ENCODE measurements at places on chromosomes 11 and 22.

GRCh38 chr11:15770798-15771414 is 585.4 kb downstream of the SOX6 start:
- peak; percentile 44 for DNase-seq

DNA sequence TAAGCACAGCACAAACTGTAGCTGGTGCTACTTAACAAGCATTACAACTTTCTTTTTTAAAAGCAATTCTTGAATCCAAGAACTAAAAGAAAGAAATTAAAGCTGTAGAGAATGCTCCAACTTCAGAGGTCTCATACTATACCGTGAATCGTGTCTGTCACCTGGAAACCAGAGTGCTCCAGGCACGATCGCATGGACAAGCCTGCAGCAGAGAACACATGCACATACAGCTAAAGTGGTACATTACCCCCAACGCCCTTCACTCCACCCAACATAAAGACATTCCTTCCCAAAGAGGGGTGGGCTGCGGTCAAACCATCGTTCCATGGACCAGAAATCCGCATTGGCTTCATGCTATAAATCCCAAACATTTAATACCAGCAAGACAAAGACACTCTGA is 31.5 kb downstream of the CHKA start:
- no peak for DNase-seq

DNA sequence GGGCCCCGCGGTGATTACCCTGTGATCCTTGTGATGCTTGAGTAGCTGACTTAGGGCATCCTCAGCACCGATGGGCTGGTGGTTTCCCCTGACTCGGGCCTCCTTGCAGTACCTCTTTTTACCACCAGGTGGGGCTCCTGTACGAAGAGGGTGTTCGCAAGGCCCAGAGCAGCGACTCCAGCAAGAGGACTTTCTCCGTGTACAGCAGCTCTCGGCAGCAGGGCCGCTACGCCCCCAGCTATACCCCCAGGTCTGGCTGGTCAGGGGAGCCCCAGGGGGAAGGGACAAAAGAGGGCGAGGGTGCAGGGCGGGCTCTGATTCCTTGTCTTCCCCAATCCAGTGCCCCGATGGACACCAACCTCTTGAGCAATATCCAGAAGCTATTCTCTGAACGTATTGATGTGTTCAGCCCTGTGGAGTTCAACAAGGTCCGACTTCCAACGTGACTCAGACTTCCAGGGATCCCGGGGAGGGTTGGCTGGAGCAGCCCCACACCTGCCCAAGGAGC is 1.3 kb upstream of the TM7SF2 start:
- peak; percentile 67 for DNase-seq

- DNase-seq, result no peak
Observed at GRCh38 chr11:68040957-68041591, 2.2 kb downstream of the TCIRG1 start.

DNA sequence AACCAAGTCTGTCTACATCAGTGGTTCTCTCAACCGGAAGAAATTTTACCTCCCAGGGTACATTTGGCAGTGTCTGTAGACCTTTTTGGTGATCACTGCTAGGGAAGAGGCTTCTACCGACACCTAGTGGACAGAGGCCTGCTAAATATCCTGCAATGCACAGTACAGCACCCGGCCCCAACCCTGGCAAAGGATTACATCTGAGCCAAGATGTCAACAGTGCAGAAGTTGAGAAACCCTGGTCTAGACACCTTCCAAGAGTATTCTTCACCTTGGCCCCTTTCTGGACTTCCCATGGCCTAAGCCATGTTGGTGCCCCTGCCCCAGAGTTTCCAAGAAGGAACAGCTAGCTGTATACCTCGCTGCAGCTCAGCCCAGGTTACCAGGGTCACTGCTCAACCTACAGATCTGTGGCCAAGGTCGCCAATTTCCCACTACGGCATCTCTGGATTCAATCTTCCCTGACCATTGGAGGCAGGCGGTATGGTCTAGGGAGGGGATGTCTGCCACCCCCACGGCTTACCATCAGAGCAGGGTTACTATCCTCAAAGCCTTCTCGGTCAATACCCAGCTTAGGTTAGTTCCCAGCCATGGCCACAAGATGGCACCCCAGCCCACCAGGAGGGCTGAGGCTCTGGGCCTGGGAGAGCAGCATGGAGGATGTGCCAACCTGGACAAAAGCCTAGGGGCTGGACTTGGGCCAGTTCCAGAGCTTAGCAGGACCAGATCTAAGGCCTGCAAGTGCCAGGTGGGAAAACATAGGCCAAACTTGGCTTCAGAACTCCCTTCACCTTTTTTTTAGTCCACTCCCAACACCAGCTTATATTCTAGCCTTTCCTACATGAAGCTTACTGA is 3.7 kb upstream of the KCNC1 start:
- DNase-seq, result peak; percentile 63

DNA sequence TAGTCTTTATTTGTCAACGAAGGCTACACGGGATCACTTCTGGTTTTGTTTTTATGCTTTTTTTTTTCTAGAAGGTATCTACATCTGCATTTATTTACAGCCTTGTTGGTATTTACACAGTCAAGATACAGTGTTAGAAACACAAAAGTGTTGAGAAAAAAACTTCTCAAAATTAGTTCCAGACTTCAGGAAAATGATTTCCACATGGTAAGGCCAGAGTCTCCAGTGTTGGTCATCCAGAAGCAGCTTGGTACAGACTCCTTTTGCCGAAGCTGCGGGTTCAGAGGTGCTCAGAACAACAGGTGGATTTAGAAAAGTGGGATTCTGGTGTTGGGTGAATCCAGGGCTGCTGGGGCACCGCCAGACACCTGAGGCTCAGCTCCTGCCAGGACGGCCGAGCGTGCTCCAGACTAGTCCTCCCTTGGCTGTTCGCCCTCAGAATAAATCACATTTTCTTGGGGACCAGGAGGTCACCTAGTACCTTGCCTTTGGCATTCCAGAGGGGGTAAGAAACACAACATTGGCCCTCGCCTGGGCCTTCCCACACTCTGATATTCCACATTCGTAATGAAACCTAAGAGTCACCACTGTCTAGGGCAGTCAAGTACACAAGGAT is 78.7 kb upstream of the NARS2 start:
- no peak for DNase-seq

DNA sequence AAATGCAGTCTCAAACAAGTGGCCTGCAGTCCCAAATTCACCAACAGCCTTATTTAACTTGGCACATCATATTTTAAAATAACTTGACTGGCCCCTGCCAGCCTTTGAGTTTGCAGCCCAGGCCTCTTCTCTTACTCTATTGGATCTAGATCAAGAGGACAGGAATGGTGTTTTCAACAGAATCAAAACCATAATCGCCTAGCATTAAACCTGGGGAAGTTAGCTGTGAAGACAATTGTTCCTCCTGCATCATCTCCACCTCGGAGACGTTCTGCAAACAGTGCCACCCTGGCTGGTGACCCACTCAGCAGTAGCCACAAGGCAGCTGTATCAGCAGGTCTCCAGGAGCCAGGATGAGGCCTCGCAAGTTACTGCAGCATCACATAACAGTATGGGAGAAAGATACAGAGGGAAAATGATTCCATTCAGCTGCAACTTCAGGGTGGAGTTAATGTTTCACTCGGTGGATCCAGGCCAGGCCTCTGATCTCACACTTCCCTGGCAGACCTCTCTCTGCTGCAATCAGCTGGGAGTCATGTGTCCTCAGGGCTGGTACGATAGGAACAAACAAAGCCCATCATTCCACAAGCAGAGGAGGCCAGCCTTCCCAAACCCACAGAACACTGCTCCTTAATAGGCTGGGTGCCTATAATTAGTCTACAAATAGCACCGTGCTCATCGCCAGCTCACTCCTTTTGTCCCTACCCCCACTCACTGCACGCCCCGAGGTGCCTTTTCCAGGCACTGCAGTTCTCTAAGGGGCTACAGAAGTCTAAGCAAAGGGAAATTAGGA is 18.6 kb upstream of the SCN2B start:
- DNase-seq, result peak; percentile 52

- DNase-seq, result peak; percentile 93
Observed at GRCh38 chr11:106988151-106989077, 29.9 kb downstream of the GUCY1A2 start.

- peak; percentile 100 for DNase-seq
Observed at GRCh38 chr11:14422052-14422813, 63.2 kb upstream of the RRAS2 start.

- DNase-seq, result no peak
Observed at GRCh38 chr11:82024760-82025159, 708.9 kb downstream of the FAM181B start.

DNA sequence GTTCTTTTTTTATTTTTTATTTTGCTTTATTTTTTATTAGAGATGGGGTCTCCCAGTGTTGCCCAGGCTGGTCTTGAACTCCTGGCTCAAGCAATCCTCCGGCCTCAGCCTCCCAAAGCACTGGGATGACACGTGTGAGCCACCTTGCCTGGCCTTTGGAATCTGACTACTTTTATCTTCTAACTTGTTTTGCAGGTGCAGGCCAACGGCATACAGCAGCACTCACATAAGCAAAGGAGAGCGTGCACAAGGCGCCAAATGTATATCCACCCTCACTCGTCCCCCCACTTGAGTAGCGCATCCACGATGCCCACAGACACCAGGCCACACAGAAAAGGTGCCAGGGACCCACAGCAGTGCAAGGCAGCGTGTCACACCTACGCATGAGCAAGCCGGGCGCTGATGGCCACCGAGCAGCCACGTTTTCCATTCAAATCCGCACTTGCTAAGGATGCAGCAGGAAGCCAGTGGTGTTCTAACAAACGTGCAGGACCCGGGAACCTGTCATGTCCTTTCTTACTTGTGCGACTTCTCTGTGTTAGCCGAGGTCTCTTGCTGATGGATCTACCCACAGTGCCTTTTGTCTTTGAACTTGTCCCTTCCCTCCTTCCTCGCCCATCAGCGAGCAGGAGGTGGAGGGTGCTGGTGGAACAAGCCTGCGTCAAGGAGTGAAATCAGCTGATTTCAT is 5.9 kb downstream of the ASCL2 start:
- DNase-seq, result no peak

- DNase-seq, result no peak
Observed at GRCh38 chr22:27066856-27067255, 409.5 kb downstream of the MIAT start.

- DNase-seq, result no peak
Observed at GRCh38 chr11:315516-315994, 1.7 kb downstream of the IFITM1 start.

DNA sequence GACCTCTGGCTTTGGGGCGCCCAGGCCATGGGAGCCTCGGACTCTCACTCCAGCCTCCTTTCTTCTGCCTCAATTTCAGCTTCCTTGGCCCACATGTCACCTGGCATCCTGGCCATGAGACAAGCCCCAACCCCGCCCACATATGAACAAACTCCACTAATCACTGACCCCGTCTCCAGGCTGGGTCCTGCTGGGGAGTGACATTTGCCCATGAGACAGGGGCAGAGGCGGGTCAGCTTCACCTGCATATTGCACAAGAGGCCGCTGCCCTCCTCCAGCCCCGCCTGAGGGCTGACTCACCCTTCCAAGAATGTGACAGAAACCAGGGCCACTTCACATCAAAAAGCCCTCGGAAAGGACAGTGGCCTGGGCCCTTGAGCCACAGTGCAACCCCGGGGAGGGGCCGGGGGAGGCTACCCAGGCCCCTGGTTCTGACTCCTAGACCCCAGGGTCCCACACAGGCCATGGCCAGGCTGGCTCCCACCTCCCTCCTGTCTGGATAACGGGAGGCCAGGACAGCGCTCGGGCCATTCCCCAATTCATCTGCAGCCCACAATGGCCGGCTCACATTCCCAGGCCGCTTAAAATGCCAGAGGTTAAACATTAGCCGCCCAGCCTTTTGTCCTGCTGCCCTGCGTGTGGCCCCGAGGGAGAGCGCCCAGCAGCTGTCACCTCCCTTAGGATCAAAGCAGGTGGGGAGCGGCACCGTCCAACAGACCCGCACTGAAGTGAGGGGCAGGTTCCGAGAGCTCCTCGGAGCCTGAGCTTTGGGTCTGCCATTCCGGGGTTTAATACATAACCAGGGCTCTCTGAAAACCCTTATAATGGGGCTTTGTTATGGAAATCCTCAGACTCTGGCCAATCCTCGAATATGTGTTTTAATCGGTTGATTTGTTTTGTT is 42.3 kb downstream of the TRMU start:
- no peak for DNase-seq

DNA sequence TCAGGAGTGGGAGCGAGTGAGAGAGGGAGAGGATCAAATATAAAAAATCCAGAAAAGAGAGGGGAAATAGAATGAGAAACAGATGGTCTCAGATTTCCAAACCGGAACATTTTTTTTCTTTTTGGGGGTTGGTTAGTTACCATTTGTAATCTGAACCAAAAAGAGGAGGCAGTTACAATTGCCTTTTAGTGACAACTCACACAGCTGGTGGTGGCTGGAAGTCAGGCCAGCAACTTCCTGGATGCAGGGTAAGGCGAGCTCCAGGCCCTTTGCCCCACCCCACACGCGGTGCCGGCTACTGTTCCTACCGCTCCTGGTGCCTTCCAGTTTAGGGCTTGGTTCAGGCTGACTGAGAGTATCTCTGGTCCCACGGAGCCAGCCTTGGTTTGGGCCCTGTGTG is 21.0 kb upstream of the UBASH3B start:
- peak; percentile 84 for DNase-seq

- DNase-seq, result no peak
Observed at GRCh38 chr11:60059521-60060240, 3.2 kb downstream of the MS4A3 start.

DNA sequence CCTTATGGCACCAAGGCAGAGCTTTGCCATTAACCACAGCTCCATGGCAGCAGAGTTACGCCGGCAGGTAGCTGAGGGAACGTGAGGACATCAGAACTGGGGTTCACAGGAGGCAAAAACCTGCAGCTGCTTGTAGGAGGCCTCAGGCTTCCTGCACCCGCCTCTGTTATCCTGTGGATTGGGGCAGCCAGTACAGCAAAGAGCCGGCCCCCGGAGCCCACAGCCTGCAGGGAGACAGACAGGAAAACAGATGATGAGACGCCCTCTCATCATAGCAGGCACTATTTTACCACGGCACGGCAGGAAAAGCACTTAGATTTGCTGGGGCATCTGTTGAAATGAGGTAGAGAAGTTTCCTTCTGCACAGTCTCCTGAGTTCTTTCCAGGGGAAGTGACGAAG is 870.3 kb downstream of the TBC1D22A start:
- no peak for DNase-seq

DNA sequence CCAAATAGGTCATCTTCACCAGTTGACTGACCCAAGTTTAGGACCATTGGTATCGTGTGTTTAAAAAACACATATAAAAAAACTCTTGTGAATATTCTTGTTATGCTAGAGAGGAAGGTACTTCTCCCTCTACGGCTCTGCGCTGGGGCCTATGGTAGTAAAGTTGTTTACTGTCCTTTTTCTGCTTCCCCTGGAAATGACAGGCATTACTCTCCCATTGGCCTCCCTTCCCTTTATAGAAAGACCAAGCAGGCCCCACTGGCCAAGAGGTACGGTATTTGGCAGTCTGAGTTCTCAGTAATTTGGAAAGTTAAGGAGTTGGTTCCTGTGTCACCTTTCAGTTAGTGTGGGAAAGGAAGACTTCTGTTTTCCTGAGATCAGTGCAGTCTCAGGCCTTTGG is 6.5 kb downstream of the THYN1 start:
- no peak for DNase-seq

- DNase-seq, result no peak
Observed at GRCh38 chr11:18771266-18772035, 20.1 kb downstream of the PTPN5 start.

- DNase-seq, result no peak
Observed at GRCh38 chr11:126138636-126139035, 72.8 kb downstream of the RPUSD4 start.

GRCh38 chr22:29733362-29734201 is 13.8 kb downstream of the CABP7 start:
- peak; percentile 26 for DNase-seq

Measured in fibroblast of skin of right quadriceps (primary cell).